ENCODE measurements at places on chromosomes 7 and 10.

DNA sequence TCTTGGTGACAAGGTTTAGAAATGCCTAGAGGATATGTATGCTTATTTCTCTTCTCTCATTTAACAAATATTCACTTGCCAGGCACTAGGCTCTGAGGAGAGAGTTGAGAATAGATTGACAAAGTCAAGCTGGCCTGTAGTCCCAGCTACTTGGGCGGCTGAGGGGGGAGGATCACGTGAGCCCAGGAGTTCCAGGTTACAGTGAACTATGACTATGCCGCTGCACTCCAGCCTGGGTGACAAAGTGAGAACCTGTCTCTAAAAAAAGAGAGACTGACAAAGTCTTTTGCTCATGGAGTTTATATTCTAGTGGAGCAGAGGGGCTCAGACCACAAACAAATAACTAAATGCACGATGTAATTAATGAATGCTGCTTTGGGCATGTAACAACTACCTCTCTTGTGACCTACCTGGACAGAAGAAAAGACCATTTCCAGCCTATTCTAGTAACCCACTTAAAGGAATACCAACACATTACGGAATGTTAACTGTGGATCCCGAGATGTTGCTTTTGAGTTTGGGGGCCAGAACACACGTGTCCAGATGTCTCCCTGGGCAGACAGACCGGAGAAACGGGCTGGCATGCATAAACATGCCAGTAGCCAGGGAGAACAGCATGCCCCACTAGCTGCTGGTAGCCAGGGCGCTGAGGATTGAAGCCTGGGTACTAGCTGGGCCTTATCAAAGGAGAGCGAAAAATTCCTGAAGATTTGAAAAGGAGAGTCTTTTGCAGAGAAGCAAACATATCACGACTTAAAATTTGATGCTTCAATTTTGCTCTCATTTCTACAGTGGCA is 2.6 kb upstream of the BMPR1A start:
- no peak for DNase-seq

- no peak for DNase-seq
These were observed 584.2 kb upstream of the MBL2 start for GRCh38 chr10:53356616-53357349.

DNA sequence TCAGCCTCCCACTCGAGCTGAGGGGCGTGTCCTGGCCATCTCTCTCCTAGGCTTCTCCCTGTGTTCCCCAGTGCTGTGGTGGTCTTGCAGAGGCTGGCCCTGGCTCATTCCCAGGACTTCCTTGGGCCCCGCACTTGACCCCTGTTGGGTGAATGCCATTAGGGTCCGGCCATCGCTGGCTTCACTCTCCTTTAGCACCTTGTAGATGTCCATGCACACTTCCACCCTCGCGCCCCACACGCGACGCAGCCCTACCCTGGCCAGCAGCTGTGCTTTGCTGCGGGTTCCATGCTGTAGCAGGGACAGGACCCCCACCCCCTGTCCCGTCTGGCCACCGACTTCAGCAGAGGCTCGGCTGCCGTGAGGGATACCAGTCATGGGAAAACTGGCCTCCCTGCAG is 46.3 kb downstream of the PITRM1 start:
- no peak for DNase-seq

DNA sequence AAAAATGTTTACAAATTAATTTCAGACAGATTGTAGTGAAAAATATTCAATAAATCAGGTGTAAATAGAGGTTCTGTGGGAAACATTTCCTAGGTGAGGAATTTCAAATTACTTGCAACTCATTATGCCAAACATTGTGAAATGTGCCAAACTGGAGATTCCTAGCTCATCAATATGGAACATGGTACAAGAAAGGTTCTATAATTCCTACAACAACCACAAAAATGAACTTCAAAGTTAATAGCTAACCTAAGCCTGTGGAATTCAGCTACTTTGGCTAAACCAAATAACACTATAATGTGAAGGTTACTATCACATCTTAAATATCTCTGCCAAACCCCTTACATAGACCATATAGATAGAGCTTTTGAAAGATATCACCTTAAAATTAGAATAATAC is 223.3 kb upstream of the HGF start:
- no peak for DNase-seq

- DNase-seq, result no peak
These were observed 4.0 kb upstream of the NKX2-3 start for GRCh38 chr10:99528494-99529441.

DNA sequence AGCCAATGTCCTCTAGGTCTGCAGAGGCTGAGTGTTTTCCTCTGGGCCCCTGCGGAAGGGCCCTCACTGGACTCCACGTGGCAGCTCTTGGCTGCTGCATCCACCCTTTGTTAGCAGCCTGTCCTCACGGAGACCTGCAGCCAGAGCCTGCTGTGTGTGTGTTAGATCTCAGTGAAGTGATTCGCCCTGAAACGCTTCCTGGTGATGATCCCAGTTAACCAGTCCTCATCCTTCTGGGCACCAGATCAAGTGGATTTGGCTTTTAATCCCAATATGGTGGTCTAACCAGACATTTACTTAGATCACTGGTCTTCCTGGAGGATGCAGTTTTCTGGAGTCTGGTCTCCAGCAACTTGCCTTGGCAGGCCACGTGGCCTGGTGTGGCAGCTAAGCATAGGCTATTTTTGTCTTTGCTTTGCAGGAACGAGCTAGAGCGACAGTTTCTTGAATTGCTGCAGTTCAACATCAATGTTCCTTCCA is 39.5 kb upstream of the GJD4 start:
- peak; percentile 29 for DNase-seq

DNA sequence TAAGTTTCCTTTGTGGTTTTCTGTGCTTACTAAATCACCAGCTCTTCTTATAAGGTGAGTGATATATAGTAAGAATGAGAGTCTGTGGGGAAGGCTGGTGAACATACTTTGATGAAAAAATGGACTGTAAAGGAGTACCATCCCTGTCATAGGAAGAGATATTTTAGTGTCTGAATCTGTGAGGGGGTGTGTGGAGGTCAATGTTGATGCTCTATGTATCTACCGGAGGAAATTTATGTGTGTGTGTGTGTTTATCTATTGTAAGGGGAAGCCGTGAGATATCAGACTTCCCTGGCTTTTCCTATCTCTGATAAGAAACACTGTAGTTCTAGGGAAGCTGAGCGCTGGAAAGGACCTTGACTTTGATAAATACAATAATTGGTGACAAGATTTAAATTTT is 179.0 kb downstream of the PCDH15 start:
- DNase-seq, result no peak

DNA sequence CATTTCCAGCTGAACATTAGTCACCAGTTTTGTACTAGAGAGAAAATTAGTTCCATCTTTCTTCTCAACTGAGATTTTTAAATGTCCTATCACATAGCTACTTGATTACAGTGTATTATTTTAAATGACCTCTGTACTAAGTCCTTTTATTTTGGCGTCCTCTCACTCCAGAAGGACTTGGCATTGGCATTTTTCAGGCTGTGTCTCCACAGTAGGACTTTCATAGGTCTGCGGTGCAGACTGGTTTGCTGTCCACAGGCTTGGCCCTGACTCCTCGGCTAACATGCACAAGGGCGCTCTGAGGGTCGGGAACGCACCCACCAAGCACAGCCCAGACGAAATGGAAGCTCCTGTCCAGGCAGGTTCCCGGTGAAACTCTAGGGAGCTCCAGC is 6.5 kb downstream of the PTPRE start:
- DNase-seq, result no peak

DNA sequence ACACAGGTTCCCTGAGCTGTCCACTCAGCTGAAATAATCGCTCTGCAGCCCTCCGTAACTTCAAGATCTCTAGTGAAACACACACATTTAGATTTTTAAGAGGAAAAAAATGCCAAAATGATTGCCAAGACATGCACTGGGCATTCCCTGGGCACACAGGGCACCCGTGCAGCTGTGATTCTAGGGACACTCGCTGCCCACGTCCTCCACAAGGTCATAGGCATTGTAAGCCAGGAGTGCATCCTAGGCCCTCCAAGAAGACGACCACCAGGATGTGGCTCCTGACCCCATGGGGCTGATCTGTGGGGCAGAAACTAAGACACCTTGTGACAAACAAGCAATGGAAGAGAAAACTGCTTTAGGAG is 563.3 kb downstream of the PTPRN2 start:
- no peak for DNase-seq

- no peak for DNase-seq
These were observed 31.5 kb downstream of the CUL1 start for GRCh38 chr7:148729984-148730733.

DNA sequence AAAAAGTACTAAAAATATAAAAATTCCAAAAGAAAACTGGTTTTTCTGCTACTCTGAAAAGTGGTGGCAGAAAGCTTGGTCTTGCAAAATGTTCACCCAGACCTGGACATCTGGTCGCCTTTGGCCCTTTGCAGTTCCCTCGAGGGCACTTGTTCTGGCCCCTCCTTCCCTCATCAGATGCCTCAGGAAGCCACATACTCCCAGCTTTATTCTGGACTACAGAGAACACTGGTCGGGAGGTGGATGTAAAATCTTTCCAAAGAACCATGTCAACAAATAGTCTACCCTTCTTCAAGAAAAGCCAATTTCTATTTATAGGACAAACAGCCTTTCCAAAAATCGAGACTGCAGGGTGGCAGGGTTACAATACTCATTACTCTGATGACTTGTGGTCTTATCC is 726.1 kb downstream of the TNS3 start:
- DNase-seq, result no peak

- DNase-seq, result no peak
These were observed 2.6 kb downstream of the GRID1 start for GRCh38 chr10:86363833-86364490.

- DNase-seq, result no peak
These were observed 8.6 kb downstream of the RAPGEF5 start for GRCh38 chr7:22348379-22348778.

DNA sequence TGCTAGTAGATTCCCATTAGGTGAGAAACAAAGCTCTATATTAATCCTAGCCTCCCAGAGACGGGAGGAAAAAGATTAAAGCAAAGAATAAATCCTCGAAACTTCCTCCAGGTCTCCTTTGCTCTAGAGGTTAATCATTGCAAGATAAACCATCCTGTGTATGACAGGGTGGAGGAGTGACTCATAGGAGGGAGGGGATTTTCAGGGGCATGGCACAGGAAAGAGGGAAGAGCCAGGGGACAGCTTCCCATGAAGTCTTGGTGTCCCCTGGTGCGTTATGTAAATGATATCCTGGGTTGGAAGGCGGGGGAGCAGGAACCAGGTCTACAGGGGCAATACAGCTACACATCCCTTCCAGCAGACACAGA is 780 bp downstream of the CYP3A5 start:
- no peak for DNase-seq

- DNase-seq, result no peak
These were observed 616.1 kb downstream of the PARD3 start for GRCh38 chr10:34198953-34199352.

GRCh38 chr10:83164156-83164555 is 975.2 kb upstream of the GHITM start:
- DNase-seq, result no peak

DNA sequence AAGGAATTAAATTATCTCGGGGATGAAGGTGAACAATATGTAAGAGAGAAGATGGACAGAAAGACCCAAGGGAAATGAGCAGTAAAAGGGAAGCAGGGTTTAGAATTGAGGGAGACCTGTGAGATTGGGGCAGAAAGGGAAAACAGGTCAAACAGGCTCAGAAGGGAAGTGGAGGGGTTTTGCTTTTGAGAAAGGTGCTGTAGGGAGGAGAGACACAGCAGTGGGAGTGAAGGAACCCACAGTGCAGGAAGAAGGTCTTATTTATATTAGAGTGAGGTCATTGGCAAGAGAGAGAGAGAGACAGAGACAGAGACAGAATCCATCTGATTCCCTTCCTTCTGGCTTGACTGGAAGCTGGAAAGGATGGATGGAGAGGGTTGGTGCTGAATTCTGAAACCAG is 3.5 kb upstream of the TCAF1 start:
- no peak for DNase-seq

DNA sequence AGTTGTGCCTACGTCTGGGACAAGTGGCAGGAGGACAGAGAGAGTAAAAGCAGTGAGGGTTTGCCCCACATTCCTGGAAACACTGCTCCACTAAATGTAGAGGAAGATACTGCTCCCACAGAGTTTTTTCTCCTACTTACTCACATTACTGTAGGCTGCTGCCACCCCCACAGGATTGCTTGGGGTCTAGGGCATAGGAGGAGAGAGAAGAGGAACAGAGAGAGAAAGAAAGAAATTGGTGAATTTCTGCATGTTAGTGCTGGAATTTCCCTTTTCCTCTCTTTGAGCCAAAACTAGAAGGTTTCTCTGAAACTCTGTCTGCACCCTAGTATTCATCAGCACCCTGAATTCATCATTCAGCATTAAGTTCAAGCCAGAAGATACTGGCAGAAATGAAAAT is 397.9 kb downstream of the INHBA start:
- DNase-seq, result no peak

DNA sequence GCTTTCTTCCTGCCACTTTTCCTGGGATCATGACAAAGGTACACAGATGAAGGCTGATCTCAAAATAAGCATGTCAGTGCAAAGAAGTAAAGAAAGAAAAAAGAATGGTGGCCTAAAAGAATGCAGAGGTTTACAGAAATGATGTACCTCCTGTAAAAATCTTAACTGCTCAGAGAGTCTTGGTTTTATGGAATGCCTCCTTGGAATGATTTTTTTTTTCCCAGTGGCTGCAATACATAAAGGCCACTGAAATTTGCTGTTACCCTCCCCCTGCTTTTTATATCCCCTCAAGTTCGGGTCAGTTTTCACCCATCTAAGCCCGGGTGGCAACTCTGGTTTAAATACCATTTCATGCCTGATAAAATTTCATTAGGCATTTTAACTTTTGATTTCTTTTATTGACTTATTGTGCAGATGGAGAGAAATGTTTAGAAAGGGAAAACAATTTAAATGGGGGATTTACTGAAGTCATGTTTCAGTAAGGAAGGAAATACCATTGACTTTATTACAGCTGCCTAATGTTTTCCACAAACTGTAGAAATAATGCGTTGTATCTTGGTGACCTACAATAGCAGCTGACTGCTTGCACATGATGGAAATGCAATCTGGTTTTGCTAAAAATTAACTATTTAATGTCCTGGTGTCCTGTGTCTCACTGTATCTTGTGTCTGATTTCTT is 102.5 kb downstream of the SAMD9 start:
- no peak for DNase-seq

- DNase-seq, result no peak
These were observed 202.7 kb downstream of the TAX1BP1 start for GRCh38 chr7:27942711-27943110.

GRCh38 chr10:21463436-21463835 is 62.0 kb downstream of the SKIDA1 start:
- DNase-seq, result no peak

- no peak for DNase-seq
These were observed 178.7 kb downstream of the CACNA2D1 start for GRCh38 chr7:82264783-82265305.

GRCh38 chr10:6342096-6342685 is 139.5 kb downstream of the PFKFB3 start:
- no peak for DNase-seq

DNA sequence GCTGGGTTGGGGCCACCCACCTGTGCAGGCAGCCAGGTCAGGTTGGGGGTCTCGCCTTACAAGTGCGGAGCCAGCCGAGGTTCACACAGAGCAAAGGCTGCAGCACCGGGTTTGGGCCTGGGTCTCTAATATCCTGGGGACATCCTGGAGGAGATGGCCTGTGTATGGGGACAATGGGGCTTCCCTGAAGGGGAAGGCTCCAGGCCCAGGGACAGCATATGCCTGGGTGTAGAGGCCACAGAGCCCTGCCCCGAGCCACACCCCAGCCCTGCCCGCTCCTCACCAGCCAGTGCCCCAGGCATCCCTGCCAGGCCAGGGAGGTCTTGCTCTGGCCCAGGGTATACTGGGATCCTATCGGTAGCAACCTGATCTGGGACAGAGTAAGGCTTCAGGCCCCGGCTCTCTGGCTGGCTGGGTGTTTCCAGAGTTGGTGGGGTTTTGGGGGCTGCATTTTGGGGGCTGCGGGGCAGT is 9.1 kb downstream of the TTYH3 start:
- no peak for DNase-seq

- no peak for DNase-seq
These were observed 1.5 kb upstream of the ANTXRL start for GRCh38 chr10:46285300-46285699.
